Stimulated activated CD4-positive, alpha-beta T cell treated with anti-CD3 and anti-CD28 coated beads, Interleukin-15, amount 100 ng/mL, for 1 hour (primary cell): ENCODE measurements at places on chromosomes 2 and 18.

GRCh38 chr2:176504440-176504839 lies 235.2 kb downstream of the MTX2 start:
- DNase-seq, result no peak

DNA sequence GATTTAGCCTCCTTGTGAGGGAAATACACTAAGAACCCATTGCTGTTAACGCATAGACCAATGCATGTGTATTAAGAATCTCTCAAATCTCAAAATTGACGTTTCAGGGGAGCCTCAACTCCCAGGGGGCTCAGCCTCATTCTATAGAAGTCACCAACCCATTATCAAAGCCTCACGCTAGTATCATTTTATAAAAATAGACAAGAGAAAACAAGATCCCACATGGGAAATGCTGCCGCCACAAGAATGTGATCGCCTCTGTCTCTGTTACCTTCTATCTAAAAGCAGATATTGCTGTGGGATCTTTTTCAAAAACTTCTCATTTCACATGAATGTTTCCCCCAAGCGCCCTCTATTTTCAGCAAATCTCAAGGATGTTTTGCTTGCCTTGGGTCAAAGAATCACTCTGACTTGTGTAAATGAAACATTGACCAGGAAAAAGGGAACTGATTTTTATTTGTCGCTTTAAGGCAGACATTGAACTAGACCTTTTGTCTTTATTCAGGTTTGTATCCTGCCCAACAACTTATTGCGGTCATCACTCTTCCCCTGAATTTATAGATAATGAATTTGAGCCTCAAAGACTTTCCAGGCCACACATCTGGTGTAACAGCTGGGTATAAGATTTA lies 679.0 kb upstream of the ID2 start:
- DNase-seq, result no peak

GRCh38 chr2:190843890-190844699 lies 36.5 kb upstream of the GLS start:
- no peak for DNase-seq

- DNase-seq, result no peak
Measured at GRCh38 chr2:7539760-7540159, 622.5 kb downstream of the RNF144A start.
